ENCODE measurements at places on chromosomes 16 and 17. TPM values are rescaled to one million over a fixed set of nuclear protein-coding genes. Genes with fewer than 3 reads are reported as not detected.
A peak's percentile ranks its signal among the peaks of the same experiment; 100 is the strongest.

PRKCB gene
- not detected for total RNA-seq

GRCh38 chr16:83700918-83701317 is 106.9 kb upstream of the HSBP1 start:
- DNase-seq = no peak

DNA sequence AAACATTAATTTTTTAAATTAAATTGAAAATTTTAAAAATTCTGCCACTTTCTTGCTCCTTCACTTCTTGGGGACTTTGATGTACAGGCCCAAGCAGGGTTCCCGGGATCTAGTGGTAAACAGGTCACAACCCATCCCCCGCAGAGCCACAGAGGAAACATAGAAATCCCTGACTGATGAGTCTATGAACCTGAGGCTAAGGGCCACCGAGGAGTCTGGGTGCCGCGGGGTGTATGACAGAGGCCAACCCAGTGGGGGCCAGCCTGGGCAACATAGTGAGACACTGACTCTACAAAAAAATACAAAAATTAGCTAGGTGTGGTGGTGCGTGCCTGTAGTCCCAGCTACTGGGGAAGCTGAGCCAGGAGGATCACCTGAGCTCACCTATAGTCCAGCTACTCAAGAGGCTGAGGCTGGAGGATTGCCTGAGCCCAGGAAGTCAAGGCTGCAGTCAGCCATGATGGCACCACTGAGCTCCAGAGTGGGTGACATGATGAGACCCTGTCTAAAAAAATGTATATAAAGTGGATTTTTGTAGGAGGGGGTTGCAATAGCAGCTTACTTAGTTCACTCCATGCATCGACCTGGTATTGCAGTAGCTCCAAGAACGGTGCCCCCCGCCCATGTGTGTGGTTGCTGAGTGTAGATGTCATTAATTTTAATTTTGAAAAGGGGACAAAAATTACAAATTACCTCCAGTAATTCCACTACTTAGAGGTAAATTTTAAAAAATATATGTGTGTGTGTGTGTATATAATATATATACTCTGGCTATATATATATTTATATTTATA is 9.2 kb upstream of the FLYWCH1 start:
- DNase-seq = no peak

LPO gene
- total RNA-seq = not detected

DNA sequence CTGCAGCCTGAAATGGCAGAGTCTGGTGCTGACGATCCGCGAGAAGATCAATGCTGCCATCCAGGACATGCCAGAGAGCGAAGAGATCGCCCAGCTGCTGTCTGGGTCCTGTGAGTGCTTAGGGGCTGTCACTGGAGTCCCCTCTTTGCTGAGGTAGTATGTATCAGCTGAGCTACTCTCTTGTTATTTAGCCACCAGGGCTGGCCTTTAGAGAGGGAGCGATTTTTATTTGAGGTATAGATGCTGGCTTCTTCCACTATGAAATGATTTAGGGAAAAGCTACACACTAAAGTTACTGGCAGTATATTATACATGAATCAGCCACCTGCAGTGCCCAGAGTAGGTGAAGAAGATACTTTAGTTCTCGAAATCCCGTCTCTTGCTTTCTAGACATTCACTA is 2.6 kb downstream of the CDK5RAP3 start:
- no peak for DNase-seq

- DNase-seq = no peak
Measured at GRCh38 chr17:10127819-10128425, 70.5 kb downstream of the GAS7 start.

DNA sequence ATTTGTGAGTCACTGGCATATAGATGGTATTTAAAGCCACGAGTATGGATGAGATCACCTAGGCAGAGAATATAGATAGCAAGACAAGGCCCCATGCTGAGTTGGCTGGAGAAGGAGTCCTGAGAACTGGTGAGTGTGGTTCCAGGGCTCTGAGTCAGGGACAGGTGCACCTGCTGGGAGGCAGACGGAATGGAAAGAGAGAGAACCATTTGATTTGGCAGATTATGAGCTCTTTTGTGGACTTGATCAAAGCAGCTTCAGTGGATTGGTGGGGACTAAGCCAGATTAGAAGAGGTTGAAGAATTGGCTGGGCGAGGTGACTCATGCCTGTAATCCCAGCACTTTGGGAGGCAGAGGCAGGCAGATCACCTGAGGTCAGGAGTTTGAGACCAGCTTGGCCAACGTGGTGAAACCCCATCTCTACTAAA is 4.3 kb upstream of the C16orf92 start:
- DNase-seq = no peak

DNA sequence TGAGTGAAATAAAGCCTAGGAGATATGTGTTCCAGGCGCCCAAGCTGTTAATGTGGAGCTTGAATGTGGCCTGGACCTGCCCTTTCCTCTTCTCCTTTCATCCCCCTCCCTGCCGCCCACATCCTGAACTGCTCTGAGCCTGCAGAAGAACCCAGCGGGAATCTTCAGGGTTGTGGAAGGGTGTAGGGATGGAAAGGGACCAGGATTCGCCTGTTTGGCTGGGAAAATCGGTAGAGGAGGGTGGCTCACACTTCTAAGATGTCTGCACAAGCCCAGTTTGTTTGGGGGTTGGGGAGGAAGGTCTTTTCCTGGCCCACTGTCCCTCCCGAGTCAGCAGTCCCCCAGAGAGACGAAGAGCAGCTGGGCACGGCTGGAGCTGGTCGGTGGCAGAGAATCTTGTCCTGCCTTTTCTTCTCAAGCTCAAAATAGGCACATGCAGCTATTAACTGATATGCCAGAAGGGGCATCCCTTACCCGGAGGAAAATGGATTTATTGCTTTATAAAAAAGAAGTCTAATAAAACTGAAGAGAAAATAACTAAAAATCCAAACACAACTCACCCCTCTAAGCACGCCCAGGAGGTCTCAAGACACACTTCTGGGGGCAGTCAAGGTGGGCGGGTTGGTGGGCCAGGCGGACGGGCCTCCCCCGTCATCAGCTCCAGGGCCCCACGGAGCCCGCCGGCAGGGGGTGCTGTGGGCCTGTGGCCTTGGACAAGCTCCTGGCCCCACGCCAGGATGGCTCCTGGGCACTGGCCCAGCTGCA is 11.5 kb upstream of the PITPNA start:
- peak; percentile 63 for DNase-seq

SPNS2 gene
- not detected for total RNA-seq

- no peak for DNase-seq
Measured at GRCh38 chr16:3383045-3383448, 17.8 kb downstream of the ZSCAN32 start.

DNA sequence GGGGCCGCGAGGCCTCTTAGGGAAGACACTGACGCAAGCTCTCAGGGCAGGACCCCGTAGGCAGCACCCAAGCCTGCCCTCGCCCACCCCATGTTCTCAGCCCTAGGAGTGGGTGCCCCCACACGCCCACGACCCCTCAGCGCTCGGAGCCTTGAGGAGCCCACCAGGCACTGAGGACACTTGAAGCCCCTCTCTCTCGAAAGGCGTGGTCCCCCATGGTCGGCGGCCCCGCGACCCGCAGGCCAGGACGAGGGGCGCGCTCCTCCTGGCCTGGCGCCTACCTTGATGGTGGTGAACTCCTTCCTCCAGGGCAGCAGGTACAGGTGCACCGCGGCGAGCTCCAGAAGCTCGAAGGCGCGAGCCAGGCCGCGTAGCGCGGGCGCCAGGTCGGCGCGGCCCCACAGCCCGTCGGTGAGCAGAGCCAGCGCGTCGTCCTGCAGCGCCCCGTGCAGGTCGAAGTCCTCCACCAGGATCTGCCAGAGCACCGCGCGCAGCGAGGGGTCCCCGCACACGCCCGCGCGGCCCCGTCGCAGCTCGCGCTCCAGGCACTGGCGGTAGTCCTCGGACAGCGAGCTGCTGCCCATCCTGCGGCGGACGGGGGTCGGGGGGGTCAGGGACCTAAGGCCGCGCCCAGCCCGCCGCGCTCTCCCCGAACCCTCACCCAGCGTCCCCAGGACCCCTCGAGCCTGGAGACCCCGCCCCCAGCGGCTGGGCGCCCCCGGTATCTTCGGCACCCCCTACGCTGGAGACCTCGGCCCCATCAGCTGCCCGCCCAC is 668 bp downstream of the SPATA2L start:
- DNase-seq = peak; percentile 60

MAPT gene
- total RNA-seq = 2.1 TPM

GPR142 gene
- total RNA-seq = not detected

KPNA2 gene
- 410 TPM for total RNA-seq
